ENCODE measurements at places on chromosomes 1 and 21. TPM values are rescaled to one million over a fixed set of nuclear protein-coding genes. Genes with fewer than 3 reads are reported as not detected.

The TSPEAR gene
- not detected for total RNA-seq

The LCE1A gene
- not detected for total RNA-seq

The AXDND1 gene
- 0.07 TPM for total RNA-seq

The RHOU gene
- total RNA-seq: 0.36 TPM

The USP33 gene
- total RNA-seq: 68.9 TPM

The AGRN gene
- total RNA-seq: 485 TPM

The S100A7A gene
- under 0.01 TPM for total RNA-seq

The TMEM125 gene
- total RNA-seq: 15.4 TPM

The GNAT2 gene
- not detected for total RNA-seq

The KCNJ15 gene
- 11.6 TPM for total RNA-seq

The SPATA6 gene
- 3.3 TPM for total RNA-seq

The VCAM1 gene
- total RNA-seq: not detected

The DCDC2B gene
- not detected for total RNA-seq

The SMPDL3B gene
- total RNA-seq: 4.3 TPM

The PSRC1 gene
- 1.4 TPM for total RNA-seq

The GBP4 gene
- 0.36 TPM for total RNA-seq

The BTBD8 gene
- 7.0 TPM for total RNA-seq

The CPT2 gene
- 10.3 TPM for total RNA-seq

The ZSCAN20 gene
- total RNA-seq: 7.0 TPM

The SPRR2G gene
- not detected for total RNA-seq

The ICOSLG gene
- total RNA-seq: 1.0 TPM

The MATN1 gene
- not detected for total RNA-seq

The CRP gene
- total RNA-seq: not detected

The LCE2A gene
- not detected for total RNA-seq

The OR10J1 gene
- not detected for total RNA-seq

Data from nasal cavity respiratory epithelium epithelial cell of viscerocranial mucosa (primary cell).